Activated T-helper 17 cell treated with anti-CD3 and anti-CD28 coated beads, Interleukin-2, amount 50 U/mL, for 72 hours (primary cell): ENCODE measurements at places on chromosomes 5 and 9. TPM values are rescaled to one million over a fixed set of nuclear protein-coding genes. Genes with fewer than 3 reads are reported as not detected.
A peak's percentile ranks its signal among the peaks of the same experiment; 100 is the strongest.

DNA sequence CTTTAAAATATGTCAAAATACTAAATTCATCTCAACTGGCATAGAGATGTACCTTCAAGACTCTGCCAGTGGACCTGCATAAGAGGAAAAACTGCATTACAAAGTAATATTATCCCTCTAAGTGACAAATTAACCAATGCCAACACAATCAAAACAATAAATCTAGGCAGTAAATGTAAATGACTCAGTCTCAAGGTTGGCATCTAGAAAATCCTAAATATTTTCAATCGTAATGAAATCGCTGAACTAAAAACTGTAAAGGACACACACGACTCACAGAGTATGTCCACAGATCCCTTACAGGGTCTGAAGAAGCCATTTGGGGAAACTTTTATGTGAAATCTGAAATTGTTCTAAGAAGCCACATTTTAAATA lies 31.2 kb downstream of the ERMP1 start:
- ATAC-seq, result no peak

DNA sequence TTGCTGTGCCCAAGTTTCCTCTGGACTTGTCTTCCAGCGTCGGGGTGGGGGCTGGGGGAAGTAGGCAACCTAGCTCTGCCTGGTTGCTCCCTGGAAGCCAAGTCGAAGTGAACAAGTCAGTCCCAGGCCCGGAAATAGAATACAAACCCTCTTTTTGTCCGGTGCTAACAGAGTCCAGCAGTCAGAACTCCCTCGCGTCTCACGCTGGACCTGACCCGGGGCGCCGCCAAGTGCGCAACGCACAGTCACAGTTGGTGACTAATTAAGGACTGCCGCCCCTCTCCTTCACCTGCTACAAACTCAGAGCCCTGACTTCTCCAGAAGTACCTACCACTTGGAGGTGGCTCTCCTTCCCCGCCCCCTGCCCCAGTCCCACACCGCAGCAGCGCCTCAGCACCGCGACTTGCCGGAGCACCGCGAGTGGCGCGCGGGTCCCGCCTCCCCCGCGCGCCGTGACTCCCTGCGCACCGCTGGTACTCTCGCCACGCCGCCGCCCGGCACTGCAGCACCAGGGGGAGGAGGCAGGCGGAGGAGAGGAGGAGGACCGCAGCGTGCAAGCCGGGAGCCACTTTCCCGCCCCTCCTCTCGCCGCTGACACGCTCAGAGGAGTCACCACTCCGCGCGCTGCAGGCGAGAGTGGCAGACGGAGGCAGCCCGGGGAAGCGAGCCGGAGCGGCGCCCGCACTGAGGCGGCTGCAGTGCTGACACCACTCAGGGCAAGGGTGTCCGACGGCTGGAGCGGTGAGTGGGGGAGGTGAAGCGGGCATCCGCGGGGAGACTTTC lies at the start of gene SV2C:
Gene SV2C, plus strand, starts transcription at position 612 of the 783 bp plus-strand sequence. CDS start 48,368 bp downstream, outside the sequence.
- ATAC-seq, result peak; percentile 83

GRCh38 chr5:5585751-5586341 lies 163.4 kb downstream of the ICE1 start:
- ATAC-seq, result no peak

- ATAC-seq, result no peak
Measured at GRCh38 chr9:124268661-124269060, 10.9 kb downstream of the NEK6 start.

GRCh38 chr5:174319551-174319950 lies 274.0 kb downstream of the NSG2 start:
- ATAC-seq, result no peak

GRCh38 chr5:7493081-7493480 lies 97.1 kb downstream of the ADCY2 start:
- ATAC-seq, result no peak

DNA sequence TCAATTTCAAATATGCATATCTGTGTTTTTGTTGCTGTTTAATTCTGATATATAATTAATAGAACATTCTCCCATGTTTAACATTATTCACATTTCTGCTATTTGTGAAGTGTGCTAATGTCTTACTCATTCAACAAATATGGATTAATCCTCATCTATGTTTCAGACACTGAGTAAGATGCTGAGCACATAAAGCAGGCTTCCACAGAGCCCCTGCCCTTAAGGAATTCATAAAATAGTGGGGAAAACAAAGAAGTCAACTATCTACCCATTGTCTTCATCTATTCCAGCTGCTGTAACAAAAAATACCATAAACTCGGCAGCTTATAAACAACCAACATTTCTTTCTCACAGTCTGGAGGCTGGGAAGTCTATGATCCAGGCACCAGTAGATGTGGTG lies 333.3 kb downstream of the SEMA5A start:
- ATAC-seq, result no peak

GRCh38 chr9:19630760-19631159 lies 158.1 kb downstream of the SLC24A2 start:
- no peak for ATAC-seq

- no peak for ATAC-seq
Measured at GRCh38 chr5:94544031-94544650, 74.3 kb downstream of the KIAA0825 start.

DNA sequence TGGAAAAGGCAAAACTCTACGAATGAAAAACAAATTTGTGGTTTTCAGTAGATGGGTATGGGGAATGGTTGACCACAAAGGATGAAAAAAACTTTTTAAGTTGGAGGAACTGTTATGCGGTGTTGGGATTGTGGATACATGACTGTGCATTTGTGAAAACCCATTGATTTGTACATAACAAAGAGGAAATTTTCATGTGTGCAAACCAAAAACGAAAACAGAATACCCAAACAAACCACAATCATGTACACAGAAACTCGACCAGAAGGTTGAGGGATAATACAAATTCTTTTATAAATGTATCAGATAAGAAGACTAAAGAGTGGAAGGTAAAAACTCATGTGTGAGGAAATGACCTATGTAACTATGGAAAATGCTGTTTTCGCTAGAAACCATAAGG lies 1012.4 kb downstream of the CDH18 start:
- no peak for ATAC-seq

GRCh38 chr5:501105-501830 lies 23.0 kb downstream of the SLC9A3 start:
- no peak for ATAC-seq

- ATAC-seq, result no peak
Measured at GRCh38 chr9:89888233-89888632, 283.4 kb downstream of the GADD45G start.

NINJ1 gene
- total RNA-seq, result 197 TPM

DNA sequence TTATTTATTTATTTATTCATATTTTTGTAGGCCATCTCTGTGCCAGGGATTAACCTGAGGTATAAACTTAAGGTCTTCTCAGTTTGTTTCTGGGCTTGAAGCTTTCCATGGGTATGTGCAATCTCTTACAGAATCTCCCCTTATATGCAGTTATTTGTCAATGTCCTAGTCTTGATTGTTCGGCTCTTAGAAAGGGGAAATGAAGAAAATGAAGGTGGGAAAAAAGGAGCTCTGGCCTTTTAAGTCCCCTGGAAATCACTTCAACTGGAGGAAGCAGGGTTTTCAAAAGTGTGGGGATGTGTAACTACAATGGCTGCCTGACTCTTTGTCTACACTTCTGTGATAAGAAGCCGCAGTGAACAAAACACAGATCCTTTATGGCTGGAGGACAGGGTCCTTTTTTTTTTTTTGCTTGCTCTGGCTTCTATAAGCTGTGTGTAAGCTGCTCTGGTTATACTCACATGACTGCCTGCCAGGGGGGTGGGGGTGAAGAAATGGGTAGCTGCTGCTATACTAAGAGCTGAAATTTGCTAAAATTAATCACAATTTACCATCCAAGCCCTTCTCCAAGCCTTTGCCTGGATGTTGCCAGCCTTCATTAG lies 33.7 kb downstream of the CENPP start:
- no peak for ATAC-seq

SREK1 gene
- 72.4 TPM for total RNA-seq

- no peak for ATAC-seq
Measured at GRCh38 chr9:37495571-37495970, 9.8 kb downstream of the POLR1E start.

PAEP gene
- total RNA-seq, result not detected

GRCh38 chr9:90546200-90546599 lies 96.4 kb downstream of the DIRAS2 start:
- ATAC-seq, result no peak

C9orf152 gene
- not detected for total RNA-seq

DNA sequence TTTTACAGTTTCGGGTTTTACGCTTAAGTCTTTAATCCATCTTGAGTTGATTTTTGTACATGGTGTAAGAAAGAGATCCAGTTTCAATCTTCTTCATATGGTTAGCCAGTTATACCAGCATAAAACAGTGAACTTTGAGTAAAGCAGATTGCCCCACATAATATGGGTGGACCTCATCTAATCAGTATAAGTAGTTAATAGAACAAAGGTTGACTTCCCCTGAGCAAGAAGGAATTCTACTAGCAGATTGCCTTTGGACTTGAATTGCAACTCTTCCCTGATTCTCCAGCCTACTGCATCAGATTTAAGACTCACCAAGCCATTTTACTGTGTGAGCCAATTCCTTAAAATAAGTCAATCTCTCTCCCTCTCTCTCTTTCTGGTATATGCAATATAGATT lies 173.2 kb downstream of the SNCAIP start:
- ATAC-seq, result no peak

DNA sequence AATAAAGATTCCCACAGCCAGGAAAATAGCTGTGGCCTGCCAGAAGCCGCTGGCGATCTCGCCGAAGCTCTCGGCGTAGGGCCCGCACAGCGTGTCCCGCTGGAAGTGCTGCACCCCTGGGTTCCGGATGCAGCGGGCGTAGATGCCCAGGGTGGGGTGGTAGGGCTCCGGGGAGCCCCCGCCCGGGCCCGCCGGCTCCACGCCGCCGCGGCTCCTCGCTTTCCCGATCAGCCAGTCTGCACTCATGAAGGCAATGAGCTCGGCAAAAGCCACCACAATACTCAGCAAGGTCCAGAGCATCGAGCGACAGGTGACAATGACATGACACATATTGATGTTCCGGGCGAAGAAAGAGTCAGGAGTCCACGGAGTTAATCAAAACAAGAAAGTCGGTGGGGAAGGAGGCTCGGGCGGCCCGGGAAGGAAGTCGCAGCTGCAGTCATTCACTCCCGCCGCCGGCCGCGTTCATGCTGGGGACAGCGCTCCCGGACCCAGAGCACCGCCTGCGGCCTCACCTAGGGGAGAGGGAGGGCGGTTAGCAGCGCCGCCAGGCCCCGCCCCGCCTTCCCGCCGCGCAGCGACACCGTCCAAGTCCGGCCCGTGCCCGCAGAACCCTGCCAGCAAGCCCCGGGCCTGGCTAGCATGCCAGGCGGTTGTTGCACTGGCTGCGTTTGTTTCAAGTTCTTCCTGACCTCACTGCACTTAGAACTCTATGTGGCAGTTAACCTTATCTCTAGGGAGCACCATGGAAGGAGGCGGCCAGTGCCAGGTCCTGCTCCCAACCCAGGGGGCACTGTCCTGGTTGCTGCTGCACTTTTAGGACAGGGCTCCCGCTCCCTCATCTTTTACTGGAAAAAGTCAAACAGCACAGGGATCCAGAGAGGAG lies 138.4 kb downstream of the LHFPL2 start:
- peak; percentile 78 for ATAC-seq

GRCh38 chr5:43227655-43228054 lies 35.6 kb downstream of the NIM1K start:
- ATAC-seq, result no peak

CDH6 gene
- total RNA-seq, result not detected

DNA sequence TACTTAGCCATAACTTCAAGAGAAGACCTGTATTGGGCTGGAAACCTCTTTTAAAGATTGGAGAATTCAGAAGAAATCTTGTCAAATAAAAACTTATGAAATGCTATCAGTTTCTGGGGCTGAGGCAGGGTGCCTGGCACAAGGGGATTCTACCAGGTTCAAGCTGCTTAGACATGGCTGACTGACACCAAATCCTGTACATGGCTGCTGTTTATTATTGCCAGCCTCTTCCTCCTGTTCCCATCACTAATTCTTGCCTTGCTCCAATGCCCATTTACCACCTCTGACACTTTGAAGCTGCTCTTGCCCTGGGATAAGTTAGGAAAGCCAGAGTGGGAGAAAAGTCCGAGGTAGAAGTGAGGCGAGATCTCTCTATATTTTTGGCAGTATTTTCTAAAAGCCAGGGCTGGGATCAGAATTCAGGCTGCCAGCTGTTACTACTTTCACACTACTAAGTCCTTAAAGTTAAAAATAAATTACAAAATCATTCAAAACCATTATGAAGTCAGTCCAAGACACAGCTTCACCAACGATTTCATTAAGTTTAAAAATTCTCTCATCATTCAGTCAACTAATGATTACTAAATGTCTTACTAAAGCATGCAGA lies 66.3 kb upstream of the TNFAIP8 start:
- ATAC-seq, result no peak

CNTLN gene
- 1.2 TPM for total RNA-seq

GRCh38 chr9:137412431-137412830 lies 10.5 kb downstream of the EXD3 start:
- no peak for ATAC-seq
